ENCODE measurements at places on chromosomes 12 and 14.

DNA sequence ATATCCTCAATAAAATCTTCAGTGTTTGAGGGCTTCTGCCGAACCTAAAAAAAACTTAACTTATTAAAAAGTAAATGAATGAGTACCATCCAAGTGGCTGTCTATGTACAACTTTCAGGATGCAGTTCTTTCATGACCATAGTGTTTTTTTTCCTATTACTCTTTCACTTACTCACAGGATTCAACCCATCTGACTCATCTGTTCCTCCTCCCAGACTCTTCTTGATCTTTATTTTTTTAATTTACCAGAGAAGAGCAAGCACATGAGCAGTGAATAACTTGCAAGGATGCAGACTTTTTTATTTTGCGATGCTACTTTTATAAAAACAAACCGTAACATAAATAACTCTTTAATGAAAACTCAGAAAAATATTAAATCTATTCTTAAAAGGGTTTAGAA, 24.5 kb downstream of the RECQL start:
- DNase-seq: no peak

- no peak for DNase-seq
These were observed 35.9 kb downstream of the ACADS start for GRCh38 chr12:120761519-120761934.

GRCh38 chr12:97452230-97452629, 10.4 kb upstream of the RMST start:
- no peak for DNase-seq

DNA sequence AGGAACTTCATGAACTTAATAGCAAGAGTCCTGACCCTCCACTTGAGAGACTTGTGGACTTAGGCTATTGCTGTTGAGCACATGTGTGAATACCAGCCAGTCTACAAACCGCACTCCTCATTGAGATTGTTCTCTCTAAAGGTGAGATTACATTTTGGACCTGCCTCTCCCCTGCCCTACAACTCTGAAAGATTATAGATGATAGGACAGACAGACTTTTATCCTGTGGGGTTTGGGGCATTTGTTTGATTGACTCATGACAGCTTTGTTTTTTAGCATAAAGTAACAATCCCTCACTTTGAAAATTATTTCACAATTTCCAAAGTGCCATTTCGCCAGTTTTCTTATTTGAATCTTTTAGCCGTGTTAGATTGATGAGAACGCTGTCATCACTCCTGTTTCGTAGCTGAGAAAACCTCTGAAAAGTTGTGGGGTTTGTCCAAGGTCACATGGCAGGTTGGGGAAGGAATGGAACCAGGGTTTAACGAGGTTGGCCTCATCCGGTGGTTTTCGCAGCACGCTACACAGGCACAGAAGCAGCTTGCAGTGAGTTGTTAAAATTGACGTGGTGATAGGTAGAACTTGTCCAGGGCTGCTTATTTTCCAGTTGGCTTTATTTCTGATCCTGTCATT, 836 bp downstream of the EVL start:
- DNase-seq: peak; percentile 76

DNA sequence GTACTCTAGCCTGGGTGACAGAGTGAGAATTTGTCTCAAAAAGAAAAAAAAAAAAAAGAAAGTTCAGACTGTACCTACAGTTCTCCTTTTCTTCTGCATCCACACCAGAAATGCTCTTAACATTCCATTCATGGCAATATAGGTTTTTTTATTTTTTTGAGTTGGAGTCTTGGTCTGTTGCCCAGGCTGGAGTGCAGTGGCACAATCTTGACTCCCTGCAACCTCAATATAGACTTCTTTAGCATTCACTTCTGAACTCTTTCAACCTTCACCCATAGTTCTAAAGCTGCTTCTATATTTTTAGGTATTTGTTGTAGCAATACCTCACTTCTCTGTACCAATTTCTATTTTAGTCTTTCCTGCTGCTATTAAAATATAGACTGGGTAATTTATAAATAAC, 1095.7 kb downstream of the FLRT2 start:
- DNase-seq: no peak

GRCh38 chr12:78284417-78284816, 453.7 kb downstream of the NAV3 start:
- no peak for DNase-seq

GRCh38 chr14:52650774-52651173, 44.6 kb downstream of the ERO1A start:
- DNase-seq: no peak

- DNase-seq: no peak
These were observed 91.9 kb upstream of the DHRS4 start for GRCh38 chr14:23861666-23862065.

DNA sequence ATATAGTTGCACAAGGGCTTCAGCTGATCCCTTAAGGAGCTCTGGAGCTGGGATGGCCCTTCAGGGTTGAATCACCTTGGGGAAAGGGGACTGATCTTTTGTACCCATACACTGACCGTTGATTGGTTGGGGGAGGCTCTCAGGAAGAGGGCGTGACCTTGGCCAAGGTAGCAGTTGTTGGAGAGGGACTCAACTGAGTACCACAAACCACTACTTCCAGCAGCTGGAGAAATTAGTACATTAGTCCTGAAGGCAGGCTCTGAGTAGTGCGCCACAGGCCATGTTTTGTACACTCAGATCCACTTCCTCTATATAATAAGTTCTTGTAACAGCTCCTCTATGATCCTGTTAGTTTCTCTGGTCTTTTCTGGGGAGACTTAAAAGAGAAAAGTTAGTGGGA, 317.6 kb downstream of the CCDC91 start:
- DNase-seq: no peak

DNA sequence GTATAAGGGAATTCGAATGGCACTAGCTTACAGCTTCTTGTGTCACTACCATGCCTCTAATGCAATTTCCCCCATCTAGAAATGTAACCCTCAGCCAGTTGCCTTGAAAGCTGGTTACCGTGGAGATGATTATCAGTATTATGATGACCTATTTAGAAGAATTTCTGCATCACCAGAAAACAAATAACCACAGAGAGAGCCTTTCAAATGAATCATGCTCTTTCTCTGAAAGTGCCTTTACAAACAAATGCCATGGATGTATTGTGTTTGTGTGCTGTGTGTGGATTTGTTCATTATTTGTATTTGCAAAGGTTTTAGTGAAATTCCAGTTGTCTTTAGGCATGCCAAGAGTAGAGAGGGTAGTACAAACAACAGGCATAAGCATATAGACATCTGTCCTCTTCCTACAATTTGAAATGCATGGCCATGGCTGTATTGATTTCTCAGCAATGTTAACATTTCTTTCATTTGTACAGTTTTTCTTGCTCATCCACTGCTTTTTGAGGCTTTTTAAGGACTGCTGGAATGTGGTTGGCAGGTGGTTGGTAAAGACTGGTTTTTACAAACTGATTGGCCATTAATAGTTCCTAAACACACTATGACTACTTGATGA, 266.5 kb downstream of the PAWR start:
- no peak for DNase-seq

DNA sequence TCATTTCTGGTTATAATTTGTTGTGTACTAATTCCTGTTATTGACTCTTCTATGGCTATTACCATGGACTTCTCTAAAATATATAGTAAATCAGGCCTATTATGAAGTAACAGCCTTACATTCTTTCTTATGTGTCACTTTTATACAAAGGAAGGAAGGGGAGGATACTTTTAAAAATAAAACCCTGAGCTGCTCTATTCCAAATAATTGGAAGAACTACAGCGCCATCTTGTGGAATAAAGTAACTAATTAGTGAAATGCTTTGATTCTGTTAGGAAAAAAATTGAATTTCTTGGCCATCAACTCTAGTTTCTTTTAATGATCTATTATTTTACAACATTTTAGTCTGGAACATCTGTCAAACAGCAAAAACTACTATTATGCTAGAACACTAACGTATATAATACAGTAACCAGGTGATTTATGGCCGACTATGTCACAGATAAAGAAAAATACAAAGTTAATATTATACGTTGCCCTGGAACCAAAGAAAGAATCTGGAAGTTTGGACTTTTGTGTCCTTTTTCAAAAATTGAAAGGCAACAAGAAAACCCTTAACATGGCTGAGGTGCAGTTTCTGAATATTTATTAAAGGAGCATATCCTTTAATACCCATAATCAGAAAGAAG, 55.0 kb upstream of the NELL2 start:
- no peak for DNase-seq

DNA sequence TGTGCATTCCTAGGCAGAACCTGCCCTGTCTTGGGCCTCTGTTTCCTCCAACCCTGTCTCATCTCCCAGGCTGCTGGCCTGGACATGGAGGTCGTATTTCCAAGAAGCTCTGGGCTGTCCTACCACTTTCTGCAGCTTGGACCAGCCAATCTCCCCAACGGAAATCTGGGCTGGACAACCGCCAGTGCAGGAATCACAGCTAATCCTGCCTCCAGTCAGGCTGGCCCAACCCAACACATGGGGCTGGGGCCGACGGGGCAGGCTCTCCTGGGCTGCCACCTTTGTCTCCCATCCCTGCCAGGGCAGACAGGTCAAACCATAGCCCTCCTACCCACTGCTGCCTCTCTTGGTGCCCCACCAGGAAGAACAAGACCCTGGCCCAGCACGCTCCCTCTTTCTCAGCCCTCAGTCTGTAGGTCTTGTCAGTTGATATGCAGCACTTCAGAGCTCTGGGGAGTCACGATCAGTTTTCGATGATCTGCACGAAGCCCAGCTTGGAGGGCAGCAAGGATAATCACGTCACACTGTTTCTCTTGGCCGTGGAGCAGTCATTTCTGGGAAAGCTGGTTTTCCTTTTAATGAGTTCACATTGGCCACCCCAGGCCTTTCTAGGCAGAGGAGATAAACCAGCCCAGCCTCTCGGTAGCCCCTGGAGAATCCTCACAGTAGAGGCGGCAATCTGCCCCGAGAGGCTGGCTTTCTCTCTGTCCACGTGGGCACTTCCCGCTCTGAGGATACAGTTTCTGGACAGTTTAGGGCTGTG, 195.2 kb upstream of the PRMT8 start:
- no peak for DNase-seq

GRCh38 chr12:25495331-25496097, 57.6 kb downstream of the LMNTD1 start:
- DNase-seq: no peak

GRCh38 chr14:95065411-95065810, 91.9 kb downstream of the DICER1 start:
- DNase-seq: no peak

DNA sequence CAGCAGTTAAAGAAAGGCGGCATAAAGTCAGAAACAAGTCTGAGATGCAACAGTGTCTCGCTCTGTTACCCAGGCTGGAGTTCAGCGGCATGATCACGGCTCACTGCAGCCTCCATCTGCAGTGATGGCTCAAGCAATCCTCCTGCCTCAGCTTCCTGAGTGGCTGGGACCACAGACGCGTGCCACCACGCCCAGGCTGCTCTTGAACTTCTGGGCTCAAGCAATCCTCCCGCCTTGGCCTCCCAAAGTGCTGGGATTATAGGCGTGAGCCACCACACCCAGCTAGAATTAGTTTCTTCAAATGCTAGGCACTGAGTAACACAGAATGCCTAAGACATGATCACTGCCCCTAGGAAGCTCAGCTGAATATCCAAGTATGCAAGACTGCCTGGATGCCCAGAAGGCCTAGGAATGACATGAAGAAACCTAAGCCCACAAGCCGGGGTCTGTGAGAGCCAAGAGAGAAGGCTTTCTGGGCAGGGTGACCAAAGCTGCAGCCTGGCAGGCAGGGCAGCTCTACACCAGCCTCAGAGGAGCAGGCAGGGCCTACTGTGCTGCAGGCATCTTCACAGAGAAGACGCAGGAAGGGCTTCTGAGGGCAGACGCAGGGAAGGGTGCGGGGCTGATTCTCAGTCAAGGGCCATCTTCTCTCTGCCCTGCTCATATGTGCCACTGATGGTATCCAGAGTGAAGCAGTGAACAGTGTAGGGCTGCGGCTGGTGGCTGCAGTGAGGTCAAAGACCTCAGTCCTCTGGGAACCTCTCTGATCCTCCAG, 4.3 kb upstream of the PPP2R5C start:
- DNase-seq: no peak

DNA sequence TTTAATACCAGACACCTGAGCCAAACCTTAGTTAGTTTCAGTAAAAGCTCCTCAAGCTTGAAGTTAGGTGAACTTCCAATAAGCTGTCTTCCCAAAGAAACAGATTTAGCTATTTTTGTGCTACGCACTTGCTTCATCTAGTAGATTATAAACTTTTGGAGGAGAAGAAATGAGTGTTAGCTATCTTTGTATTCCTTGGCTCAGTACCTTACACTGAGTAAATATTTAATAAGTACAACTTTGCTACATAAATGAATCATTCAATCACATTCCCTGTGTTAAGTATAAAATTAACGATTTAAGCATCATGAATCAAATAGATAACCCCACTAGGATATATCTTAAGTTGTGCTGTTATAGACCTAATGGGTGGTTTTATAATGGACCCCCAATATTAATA, 307.0 kb downstream of the PCNX1 start:
- DNase-seq: no peak

GRCh38 chr14:55744321-55744720, 164.3 kb downstream of the KTN1 start:
- DNase-seq: no peak

DNA sequence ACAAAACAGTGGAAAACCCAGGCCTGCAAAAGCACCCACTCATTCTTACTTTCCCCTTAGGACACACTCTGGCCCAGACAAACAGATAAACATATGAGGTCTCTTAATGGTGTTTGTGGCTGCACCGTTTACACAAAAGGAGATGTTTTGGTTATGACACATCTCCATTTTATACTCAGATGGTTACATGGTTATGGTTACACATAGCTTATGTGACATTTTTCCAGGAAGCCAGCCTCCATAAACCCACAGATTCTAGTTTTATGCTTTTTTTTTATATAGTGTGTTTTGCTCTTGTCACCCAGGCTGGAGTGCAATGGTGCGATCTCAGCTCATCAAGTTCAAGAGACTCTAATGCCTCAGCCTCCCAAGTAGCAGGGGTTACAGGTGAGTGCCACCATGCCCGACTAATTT, 3.5 kb upstream of the KLRD1 start:
- DNase-seq: no peak

GRCh38 chr12:91588874-91589454, 406.3 kb upstream of the DCN start:
- no peak for DNase-seq

GRCh38 chr12:69464428-69464827, 5.8 kb upstream of the FRS2 start:
- no peak for DNase-seq

GRCh38 chr12:4107436-4107878, 166.1 kb upstream of the CCND2 start:
- DNase-seq: peak; percentile 56

DNA sequence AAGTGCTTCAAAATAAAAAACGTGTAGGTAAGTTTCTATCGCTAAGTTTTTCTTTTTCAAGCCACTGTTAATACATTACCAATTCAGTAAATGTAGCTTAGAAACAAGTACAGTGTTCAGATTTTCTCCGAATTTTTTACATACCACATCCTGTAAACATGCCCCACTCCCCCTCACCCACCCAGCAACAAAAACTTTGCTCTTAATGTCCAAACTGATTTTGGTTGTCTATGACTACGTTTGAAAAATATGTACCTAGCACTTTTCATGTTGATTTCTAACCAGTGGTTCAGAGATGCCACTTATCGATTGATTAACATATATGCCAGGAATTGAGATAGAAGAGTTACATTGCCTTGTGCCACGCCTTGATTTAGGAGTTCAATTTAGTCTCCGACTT, 663 bp upstream of the LIN7A start:
- no peak for DNase-seq

- no peak for DNase-seq
These were observed 5.9 kb upstream of the CYP46A1 start for GRCh38 chr14:99678198-99678597.
